ENCODE measurements at places on chromosomes 11 and 22.

- DNase-seq, result no peak
Observed at GRCh38 chr11:501683-502287, 5.3 kb downstream of the RNH1 start.

DNA sequence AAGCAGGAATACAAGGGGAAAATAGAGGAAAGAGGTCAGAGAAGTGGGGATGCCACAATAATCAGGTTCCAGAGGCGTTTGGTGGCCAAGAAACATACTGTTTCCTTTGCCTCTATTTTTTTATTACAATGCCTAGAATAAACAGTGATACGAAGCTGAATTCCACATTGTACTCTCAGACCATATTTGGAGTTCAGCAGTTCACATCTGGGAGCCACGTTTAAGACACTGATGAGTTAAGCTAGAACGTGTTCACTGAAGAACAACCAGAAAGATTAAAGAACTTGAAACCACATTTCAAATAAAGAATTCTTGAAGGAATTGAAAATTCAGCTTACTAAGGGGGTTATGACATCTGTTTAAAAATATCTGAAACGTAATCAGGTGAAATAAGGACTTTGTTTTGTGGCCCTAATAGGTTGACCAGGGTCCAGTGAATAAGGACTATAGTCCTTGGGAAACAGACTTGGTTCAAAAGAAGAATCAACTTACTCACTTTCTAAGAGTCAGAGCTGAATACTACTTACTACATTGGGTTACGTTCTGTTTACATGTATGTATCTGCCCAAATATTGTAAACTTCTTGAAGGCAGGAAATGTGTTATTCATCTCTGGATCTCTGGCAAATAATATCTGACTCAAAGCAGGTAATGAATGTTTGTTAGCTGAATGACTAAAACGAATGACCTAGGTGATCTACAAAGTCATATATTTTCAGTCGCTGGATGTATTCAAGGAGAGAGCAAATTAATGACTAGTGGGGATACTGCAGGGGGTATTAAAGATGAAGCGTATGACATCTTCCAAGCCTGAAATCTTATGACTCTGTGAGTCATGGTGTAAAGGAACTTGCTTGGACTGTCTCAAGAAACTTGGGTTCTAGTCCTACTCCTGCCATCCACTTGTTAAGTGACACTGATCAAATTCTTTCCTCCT lies 247.0 kb upstream of the NARS2 start:
- DNase-seq, result no peak

DNA sequence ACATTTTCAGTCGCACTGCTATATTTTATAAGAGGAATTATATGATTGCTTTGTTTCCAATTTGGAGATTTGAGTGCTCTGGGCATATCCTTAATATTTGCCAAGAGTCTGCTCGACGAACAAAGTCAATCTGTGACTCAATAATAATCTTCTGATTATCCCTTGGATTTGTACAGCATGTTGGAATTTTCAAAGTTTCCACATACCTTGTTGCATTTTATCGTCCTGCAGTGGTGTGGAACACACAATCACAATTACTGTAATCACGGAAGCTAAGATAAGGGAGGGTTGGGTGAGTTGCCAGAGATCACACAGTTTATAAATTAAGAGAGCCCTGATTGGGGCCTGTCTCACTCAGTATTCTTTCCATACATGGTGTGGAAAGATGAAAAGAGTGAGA lies 189.3 kb downstream of the GUCY1A2 start:
- no peak for DNase-seq

DNA sequence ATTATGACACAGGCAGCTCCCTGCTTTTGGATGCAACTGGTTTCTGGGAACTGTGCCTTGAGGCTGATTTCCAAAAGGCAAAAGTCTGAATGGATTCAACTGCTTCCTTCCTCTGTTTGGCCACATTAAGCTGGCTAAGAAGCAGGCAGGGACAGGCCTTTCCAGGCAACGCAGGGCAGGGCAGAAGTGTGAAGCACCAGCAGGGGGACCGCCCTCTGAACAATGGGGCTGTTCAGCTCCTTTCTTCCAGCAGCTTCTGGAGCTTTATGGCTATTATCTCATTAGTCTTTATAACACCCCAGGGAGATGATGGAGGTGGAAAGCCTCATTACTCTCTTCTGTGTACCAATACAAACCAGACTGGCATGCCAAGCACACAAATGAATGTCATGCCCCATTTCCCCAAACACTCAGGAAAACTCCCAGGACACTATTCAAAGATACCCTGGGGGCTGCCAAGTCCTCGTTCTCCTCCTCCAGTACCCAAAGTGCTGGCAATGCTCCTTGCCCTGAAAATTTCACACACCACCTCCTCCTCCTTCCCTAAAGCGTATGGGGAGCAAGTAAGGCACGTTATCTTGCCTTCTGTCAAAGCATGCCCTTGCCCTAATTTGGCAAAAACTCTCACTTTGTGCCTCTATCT lies 21.3 kb downstream of the MORC2 start:
- DNase-seq, result no peak

DNA sequence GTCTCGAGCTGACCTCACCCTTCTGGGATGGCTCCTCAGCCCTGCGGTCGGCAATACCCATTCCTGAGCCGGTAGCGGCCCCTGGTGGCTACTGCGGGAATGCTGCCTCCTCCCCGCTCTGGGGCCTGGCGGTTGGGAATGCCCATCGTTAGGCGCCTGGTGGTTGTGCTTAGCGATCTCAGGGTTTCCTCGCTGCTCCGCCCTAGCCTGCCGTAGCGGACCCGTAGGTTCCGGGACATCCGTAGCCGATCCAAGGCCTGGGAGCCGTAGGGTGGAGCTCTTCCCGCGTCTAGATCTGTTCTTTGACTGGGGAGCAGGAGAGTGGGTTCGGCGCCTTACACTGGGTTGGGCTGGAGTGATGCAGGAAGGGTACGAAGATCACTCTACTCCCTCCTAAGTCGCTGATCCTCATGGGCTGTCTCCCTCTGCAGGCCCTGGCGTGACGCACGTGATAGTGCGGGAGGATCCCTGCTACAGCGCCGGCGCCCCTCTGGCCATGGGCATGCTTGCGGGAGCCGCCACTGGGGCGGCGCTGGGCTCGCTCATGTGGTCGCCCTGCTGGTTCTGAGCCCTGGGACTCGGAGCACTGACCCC lies 14.8 kb downstream of the PLEKHB1 start:
- DNase-seq, result peak; percentile 67

- DNase-seq, result peak; percentile 78
Observed at GRCh38 chr11:798093-798713, at the start of gene SLC25A22. TSS of gene SLC25A22 (minus strand) at chr11:798281. CDS start at chr11:795006, 3,275 bp downstream.

All from activated T-helper 1 cell treated with Interleukin-2 at 50 U/mL for 16 hours (primary cell).